ENCODE measurements at places on chromosomes 2 and 18.

GRCh38 chr18:42545825-42546224, 569.7 kb downstream of the RIT2 start:
- no peak for DNase-seq

- DNase-seq: no peak
Measured at GRCh38 chr2:69946351-69947324, 14.8 kb downstream of the ASPRV1 start.

GRCh38 chr2:174597009-174597344, 627 bp downstream of the WIPF1 start:
- DNase-seq: no peak

DNA sequence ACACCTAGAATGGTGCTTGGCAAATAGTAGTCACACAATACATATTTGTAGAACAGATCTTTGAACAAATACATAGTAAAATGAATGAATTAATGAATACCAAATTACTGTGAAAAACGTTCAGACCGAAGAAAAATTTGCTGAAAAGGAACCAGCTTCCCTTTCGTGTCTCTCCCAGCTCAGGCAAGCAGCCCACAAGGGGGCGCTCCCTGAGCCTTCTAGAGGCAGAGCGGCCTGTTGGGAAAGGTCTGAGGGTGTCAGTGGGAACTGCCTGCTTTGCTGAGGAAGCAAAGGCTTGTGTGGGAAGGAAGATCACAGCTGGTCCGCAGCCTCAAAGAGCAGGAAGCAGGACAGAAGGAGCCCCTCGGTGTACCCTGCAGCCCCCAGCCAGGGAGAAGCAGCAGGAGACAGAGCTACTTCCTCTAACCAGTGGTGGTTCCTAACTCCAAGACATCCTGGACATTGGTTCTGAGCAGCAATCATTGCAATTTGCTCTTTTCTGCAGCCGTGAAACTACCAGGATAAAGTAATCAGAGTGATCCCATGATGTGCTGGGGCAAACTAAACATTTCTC, 231.1 kb downstream of the ANKRD30B start:
- no peak for DNase-seq

GRCh38 chr2:191931329-191931728, 84.4 kb upstream of the CAVIN2 start:
- DNase-seq: no peak

DNA sequence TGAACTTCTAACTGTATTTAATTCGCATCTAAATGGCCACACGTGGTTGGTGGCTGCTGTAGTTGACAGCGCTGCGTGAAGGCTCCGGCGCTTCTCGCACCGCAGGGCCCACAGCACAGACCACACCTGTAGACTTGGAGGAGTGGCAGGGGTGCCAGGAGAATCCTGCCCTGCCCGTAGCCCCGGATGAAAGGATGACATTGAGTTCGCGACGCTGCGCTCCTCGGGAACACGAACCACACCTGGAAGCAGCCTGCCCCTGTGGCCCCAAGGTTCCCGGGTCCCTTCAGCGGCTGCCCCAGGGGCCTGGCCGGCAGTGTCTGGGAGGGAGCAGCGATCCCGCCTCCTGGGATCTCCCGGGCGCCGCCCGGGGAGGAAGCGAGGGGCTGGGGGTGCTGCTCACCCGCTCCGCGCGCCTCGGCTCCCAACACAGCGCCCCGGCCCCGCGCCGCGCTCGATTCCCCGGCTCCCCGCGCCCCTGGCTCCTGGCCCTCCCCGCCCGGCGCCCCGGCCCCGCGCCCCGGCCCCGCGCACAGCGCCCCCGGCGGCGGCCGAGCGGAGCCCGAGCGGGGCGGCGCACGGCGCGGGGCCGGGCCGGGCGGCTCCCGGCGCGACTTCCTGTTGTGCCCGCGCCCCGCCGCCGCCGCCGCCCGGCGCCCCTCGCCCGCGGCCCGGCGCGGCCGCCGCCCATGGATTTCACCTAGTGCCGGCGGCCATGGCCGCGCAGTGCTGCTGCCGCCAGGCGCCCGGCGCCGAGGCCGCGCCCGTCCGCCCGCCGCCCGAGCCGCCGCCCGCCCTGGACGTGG, at the start of gene RNPEPL1:
TSS of gene RNPEPL1 (plus strand) at position 613 of the 806 bp plus-strand sequence. CDS start at position 716, 103 bp downstream.
- DNase-seq: no peak

DNA sequence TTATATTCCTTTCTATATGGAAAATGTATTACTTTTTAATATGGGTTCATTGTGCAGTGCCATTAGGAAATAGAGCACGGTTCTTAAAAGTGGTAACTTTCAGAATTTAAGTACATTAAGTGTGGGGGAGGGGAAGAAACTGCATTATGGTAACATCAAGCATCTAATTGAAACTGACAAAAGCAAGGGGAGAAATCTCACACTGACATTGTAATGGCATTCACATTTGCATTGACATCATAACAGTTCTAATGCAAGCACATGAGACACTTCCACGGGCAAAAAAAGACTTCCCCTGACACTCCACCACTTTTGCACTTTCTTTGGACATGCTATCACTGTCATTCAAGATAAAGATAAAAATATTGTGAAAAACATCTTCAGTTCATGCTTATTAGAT, 431.3 kb upstream of the SMIM21 start:
- no peak for DNase-seq

- no peak for DNase-seq
Measured at GRCh38 chr2:65199891-65200290, 27.7 kb upstream of the ACTR2 start.

- no peak for DNase-seq
Measured at GRCh38 chr2:11131166-11131920, 23.9 kb upstream of the SLC66A3 start.

DNA sequence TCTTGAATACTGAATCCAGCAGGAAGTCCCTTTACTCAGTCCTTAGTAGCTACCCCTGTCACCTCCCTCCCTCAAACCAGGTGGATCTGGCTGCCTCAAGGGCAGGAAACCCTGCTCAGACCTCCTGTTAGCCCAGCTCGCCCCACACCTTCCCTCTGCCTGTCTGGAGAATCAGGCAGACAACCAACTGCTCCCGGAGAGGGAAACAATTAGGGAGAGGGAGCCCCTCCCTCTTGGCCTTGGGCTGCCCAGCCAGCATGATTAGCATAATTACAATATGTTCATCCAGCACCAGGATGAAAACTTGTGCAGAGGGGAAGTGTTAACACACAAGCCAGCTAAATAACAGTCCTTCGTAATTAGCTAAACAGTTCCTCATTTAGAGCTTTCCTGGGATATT, 185.5 kb downstream of the C1D start:
- no peak for DNase-seq
